Transverse colon (tissue), 4 donors: ENCODE measurements at places on chromosomes 16 and 17. TPM values are rescaled to one million over a fixed set of nuclear protein-coding genes. Genes with fewer than 3 reads are reported as not detected.

Gene FTSJ3
- 17.7 TPM for total RNA-seq

Gene CD300A
- not detected for total RNA-seq

Gene TPSAB1
- total RNA-seq: 27.9 TPM

- DNase-seq: no peak
Measured at GRCh38 chr16:83914091-83914710, 15.3 kb downstream of the MLYCD start.

GRCh38 chr17:68033636-68034451 is 1.7 kb upstream of the KPNA2 start:
- DNase-seq: no peak

- no peak for DNase-seq
Measured at GRCh38 chr17:46857600-46857999, 6.2 kb downstream of the WNT9B start.

- DNase-seq: no peak
Measured at GRCh38 chr16:73544826-73545225, 496.9 kb upstream of the ZFHX3 start.

DNA sequence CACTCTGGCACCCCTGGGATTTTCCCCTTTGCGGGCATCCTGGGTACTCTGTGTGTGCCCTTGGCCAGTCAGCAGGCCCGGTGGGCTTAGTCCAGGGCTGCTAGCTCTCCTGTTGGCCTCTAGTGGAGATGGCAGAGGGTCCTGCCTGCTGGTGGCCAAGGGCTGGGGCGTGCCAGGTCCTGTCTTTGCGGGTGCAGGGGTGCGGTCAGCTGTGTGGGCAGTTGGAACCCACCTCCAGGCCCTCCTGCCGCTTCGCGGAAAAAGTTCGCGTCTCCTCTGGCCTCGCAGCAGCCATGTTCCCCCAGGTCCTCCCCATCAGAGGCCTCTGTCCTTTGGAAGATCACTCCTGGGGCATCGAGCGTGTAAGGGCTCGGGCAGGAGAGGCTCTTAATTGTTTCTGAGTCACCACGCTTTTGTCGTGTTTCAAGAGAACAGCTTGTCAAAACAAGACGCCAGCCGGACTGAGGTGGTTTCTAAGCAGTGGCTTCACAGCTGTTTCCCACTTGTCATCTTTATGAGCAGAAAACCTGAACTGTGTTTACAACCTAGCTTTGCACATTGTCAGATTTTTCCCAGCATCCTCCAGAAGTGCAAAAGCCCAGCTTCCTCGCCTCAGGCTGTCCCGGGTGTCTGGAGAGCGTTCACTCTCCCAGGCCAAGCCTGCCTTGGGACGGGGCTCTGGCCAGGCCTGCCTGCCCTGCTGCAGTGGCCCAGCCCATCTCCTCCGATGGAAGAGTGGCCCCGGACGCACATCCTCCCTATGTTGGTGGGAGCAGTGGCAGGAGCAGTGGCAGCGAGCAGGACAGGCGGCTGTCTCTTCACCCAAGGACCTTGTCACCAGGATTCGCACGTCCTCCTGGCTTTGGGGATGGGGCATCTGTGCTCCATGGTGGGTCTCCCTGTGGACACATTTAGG is 5.0 kb upstream of the DNASE1L2 start:
- DNase-seq: no peak

DNA sequence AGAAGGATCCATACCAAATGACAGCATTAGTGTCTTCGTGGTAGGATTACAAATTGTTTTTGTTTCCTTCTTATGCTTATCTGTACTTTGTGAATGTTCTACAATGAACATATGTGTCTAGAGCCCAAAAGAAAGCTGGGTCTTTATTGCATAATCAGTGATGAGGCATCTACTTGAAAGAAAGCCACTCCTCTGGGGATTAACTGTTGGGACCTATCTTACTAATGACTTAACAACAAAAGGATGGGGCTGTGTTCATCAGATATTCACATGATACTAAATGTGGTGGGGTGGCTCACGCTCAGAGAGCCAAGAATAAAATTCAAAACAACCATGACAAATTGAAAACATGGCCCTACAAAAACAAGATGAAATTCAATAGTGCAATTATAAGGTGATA is 160.2 kb downstream of the RGS9 start:
- no peak for DNase-seq

Gene SSTR5
- not detected for total RNA-seq

- peak; percentile 33 for DNase-seq
Measured at GRCh38 chr16:2785101-2785991, 2.0 kb downstream of the PRSS33 start.

GRCh38 chr16:59047114-59047513 is 313.0 kb upstream of the GOT2 start:
- no peak for DNase-seq
